ENCODE measurements at places on chromosomes 5 and 9.
A peak's percentile ranks its signal among the peaks of the same experiment; 100 is the strongest.

DNA sequence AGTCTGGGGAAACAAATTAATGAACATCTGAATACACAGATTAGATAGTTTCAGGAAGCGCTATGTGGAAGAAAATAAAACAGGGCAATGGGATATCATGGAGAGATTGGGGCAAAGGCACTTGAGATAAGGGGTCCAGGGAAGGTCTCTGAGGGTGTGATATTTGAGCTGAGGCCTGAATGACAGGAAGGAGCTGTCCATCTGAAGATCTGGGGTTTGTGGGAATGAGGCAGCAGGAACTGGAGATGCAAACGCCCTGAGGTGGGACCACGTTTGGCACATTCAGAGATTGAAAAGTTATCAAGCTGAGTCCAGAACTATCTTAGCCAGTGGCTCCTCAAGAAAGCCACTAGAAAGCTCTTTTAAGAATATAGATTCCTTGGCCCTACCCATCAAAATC is 8.7 kb upstream of the DAB2IP start:
- no peak for DNase-seq

DNA sequence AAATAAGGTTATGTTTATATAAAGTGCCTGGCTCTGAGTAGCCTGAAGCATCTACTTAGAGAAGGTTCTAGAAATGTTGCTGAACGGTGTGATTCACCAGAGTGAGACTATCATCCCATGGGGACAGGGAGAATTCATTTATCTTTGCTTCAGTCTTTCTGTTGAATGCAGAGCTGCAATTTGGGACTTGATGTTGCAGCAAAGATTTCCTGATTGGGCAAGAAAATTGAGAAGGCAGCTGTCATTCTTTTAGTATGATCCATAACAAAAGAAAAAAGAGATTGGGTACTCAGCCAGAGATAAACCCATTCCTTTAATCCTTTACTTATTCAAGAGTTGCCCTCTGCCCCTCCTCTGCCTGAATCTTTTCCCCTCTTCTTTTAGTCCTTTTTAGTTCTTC is 456.3 kb upstream of the WWC1 start:
- no peak for DNase-seq

GRCh38 chr9:107784235-107784958 is 294.8 kb upstream of the KLF4 start:
- no peak for DNase-seq

- no peak for DNase-seq
Measured at GRCh38 chr5:2178528-2178927, 295.8 kb upstream of the IRX4 start.

GRCh38 chr5:80797428-80798024 is 142.7 kb upstream of the DHFR start:
- DNase-seq = no peak

DNA sequence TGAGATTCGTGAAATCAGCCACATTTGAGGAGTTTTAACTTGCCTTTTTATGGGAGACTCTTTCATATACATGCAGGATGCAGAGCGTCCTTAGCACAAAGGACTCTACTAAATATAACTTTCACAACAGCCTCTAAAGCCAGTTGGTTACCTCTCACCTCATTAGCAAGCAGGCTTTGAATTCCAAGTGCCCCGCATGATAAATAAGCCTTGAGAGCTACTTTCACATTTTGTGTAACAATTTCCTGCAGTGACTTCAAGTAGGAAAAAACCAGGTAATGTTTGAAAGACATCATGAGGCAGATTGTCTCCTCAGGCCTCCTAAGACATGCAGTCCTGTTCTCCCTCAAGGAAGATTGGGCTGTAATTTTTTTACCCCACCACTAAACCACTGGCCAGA is 50.5 kb downstream of the RALGPS1 start:
- no peak for DNase-seq

DNA sequence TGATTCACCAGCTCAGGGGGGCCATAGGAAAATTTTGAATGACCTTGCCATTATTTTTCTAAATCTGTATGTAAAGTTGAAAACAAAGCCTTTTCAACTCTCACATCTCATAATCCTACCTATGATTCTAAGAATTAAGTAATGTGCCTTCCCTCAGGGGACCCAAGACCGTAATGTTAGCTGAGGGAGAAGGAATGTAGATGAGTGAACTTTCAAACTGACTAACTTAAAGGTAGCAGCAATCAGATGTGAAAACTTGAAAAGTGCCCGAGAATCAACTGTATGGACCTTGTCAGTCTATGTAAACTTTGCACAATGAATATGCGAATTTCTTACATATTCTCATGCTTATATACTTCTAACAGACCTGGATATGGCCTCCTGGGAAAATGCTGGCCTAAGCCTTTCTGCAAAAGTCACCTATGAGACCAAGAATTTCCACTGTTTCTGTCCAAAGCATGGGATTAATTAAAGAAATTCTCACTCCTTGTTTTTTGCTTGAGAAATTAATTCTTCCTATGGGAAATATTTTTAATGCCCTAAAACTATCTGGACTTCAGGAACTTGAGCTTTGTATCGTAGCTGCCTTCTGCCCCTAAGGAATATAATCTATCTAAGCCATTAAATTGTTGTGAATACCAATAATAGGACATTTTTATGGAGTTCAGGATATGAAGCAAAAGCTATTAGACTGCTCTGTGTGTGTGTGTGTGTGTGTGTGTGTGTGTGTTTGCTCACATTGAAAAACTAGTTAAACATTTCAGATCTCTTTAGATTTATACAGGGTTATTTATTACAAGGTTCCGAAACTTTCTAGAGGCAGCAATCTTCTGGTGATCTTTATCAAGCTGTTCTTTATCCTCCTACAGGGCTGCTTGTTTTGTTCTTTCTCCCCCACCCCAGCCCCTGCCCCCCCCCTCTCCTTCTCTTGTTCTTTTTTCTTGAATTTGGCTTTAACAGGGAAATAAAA is 169.1 kb upstream of the CLINT1 start:
- DNase-seq = no peak

DNA sequence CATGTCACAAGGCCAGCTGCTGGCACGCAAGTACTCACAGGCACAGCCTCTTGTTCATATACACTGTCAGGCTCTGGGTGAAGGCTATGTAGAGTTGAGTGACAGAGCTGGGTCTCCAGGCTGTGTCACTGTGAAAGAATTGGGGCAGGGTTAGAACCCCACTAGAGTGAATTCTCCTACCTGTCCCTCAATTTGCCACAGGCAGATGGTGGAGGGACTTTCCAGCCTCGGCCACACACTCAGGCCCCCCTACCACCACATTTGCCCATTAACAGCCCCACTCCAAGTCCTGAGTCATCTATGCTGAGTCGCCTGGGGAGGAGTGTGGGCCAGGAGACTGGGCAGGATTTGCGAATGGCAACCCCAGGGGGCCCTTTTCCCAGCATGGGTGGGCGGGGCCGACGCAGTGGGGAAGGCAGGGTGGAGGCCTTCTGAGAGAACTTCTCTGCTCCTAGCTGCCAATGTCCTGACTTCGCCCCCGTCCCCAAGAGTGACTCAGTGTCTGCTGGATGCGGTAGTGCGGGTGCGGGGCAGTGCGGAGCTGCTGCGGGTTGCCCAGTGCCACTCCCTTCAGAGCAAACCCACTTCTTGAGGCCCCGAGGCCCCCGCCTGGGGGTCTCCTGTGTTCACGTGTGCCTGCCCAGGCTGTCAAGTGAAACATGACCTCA is 50.3 kb upstream of the PSD2 start:
- DNase-seq = no peak

- DNase-seq = no peak
Measured at GRCh38 chr5:96881511-96882115, 5.3 kb downstream of the ERAP2 start.

DNA sequence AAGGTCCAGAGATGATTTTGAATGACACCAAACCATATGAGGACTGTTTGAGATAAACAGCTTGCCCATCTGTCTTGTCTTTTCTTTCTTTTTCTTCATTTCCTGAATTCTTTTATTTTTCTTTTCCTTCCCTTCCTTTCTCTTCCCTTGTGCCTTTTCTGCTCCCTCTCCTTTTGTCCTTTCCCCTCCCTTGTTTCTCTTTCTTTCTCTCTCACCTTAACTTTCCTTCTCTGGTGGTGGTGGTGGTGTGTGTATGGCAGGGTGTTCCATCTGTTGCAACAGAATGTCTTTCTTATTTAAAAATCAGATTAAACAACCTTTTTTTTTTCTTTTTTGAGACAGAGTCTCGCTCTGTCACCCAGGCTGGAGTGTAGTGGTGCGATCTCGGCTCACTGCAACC is 3.8 kb upstream of the PDCL start:
- no peak for DNase-seq

- DNase-seq = no peak
Measured at GRCh38 chr9:65409471-65409980, 124.5 kb upstream of the FOXD4L5 start.

GRCh38 chr5:13251623-13252376 is 692.7 kb downstream of the DNAH5 start:
- DNase-seq = no peak

DNA sequence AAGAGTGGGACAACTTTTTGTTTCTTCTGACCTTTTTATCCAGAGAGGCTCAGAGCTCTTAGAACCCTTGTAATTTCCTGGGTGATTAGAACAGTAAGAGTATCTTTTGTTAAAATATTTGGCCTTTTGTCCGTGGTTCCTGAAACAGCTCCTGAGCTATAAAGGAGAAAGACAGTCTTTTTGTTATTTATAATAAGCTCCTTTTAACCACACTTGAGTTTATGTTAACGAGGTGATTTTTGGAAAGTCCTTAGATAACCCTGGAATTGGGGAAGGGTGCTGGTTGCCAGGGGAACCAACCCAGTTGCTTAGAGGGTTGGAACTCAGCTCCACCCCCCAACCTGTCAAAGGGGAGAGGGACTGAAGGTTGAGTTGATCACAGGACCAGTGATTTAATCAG is 4.8 kb downstream of the ZNF483 start:
- DNase-seq = no peak

DNA sequence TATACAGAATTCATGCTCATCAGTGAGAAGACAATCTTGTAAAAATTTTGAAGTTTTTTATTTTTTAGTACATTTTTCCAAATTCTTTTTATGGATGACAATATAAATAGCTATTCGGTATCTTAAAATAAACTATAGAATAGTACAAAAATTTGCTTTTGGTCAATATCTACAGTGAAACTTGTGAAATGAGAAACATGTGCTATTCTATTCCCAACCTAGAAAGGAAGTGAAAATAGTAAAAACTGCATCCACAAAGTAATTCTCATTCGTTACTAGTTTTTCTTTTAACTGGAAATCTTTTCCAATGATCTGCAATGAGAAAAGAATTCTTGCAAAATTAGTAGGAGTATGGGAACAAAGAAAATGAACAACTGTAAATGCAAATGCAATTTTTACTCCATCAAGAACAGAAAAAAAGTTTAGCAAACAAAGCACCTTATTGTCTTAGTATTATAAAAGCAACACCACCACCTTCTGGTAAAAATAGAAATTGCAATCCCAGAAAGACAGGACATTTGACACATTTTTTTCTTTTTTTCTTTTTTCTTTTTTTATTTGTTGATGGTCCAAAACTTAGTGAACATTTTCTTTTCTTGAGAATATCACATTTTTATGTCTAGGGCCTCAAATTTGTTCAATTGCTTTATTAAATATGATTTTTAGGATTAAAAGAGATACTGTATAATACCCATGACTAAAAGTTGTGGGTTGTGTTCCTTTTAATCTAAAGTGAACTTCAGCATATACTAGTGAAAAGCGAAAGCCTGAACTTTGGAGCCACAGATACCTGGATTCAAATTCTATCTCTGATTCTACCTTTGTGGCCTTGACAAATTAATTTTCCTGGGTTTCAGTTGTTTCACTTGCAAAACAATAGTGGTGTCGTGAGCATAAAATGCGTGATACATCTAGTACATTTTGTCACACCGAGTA is 72.3 kb downstream of the SLCO4C1 start:
- peak; percentile 8 for DNase-seq

GRCh38 chr5:74152625-74153254 is 487.8 kb downstream of the ENC1 start:
- no peak for DNase-seq

GRCh38 chr5:148735301-148735835 is 81.0 kb upstream of the HTR4 start:
- no peak for DNase-seq

GRCh38 chr9:133562611-133563290 is 28.2 kb downstream of the ADAMTSL2 start:
- DNase-seq = no peak

- no peak for DNase-seq
Measured at GRCh38 chr9:137115394-137116026, 977 bp upstream of the DPP7 start.

DNA sequence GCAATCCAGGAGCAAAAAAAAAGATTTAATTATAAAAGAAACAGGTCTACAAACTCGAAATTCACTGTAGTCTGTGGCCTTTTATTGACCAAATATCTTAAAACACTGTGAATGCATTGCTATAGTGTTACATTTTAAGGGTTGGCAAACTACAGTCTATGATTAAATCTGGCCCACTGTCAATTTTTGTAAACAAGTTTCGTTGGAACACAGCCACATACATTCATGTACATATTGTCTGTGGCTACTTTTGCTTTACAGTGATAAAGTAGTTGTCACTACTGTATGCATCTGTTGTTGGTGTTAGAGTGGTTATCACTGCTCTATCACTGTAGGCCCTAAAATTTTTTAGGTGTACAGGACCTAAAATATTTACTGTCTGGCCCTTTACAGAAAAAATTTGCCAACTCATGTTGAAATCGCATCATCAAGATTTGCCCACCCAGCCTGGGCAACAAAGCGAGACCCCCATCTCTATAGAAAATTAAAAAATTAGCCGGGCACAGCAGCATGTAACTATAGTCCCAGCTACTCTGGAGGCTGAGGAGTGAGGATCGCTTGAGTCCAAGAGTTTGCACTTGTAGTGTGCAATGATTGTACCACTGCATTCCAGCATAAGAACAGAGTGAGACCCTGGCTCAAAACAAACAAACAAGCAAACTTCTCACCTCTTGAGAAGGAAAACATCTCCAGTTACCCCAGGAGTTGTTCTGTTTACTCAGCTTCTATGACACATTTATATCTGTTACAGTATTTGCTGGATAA is 89.0 kb downstream of the ERBIN start:
- DNase-seq = no peak

Data from central memory CD4-positive, alpha-beta T cell (primary cell).